Activated T-cell treated with anti-CD3 and anti-CD28 coated beads for 4 hours (primary cell): ENCODE measurements at places on chromosomes 4 and X.
A peak's percentile ranks its signal among the peaks of the same experiment; 100 is the strongest.

DNA sequence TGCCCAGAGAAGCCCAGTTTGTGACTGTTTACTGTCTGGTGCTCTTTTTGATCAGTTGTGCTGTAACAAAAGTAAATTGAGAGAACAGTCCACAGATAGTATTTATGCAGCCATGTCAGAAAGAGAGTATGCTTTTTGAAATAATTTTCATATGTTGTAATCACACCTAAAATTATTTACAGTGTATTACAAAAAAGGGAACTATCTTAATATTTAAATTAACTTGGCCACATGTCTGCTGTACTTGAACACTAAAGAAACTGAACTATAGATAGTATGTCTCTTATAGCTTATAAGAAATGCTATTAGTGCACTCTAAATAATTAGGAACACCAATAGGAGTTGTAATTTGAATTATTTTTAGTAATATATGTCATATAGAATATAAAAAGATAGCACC is 30.2 kb downstream of the KIAA0232 start:
- DNase-seq = no peak

GRCh38 chr4:173168396-173169177 is at the start of gene GALNT7:
Gene GALNT7, plus strand, starts transcription at chr4:173168811. Its CDS starts 25 bp downstream, at chr4:173168836.
- peak; percentile 50 for DNase-seq

- DNase-seq = no peak
Observed at GRCh38 chrX:19613645-19614323, 98.5 kb upstream of the MAP3K15 start.

DNA sequence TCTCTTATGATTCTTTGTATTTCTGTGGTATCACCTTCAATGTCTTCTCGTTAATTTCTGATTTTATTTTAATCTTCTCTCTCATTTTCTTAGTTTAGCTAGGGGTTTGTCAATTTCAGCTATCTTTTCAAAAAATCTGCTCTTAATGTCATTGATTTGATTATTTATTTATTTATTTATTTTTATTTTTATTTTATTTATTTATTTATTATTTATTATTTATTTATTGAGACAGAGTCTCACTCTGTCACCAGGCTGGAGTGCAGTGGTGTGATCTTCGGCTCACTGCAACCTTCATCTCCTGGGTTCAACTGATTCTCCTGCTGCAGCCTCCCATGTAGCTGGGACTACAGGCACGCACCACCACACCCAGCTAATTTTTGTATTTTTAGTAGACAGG is 194.1 kb downstream of the SCFD2 start:
- no peak for DNase-seq

GRCh38 chrX:85288992-85289723 is 45.4 kb downstream of the ZNF711 start:
- DNase-seq = no peak

GRCh38 chrX:10750581-10750980 is 130.2 kb upstream of the MID1 start:
- no peak for DNase-seq

DNA sequence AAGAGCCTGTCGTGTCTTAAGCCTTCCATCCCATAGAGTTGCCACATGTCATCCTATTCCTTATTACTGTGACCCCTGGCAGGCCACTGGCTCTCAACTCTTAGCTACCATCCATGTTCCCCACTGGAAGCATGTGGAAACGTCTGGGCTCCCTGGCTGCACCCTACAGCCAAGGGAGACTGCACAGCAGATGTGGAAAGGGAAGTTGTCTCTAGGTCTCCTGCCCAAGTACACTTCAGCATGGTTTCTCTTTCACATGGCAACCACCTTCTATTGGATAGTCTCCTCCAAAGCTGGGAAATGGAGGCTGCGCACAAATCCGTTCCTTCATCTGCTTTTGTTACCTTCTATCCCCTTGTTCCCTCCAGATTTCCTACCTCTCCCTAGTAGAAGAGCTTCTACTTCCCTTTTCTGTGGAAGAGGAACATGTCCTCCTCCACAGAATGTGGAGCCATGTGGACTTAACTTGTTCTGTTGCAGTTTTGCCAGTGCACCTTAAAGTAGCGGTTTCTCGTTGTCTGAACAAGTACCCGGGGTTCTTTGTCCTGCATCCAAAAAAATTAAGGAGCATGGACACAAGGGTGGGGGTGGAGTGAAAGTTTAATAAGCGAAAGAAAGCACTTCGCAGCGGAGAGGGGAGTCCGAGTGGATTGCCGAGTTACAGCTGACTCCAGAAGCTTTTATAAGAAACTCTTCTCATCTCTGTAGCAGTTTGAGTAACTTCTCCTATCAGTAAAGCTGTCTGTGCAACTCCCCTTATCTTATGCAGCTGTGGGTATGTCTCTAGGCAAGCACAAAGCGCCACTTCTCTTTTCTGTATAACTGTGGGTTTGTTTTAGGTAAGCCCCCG is 52.5 kb downstream of the HMGB2 start:
- DNase-seq = no peak

GRCh38 chr4:102169345-102169744 is 175.9 kb downstream of the SLC39A8 start:
- DNase-seq = no peak

DNA sequence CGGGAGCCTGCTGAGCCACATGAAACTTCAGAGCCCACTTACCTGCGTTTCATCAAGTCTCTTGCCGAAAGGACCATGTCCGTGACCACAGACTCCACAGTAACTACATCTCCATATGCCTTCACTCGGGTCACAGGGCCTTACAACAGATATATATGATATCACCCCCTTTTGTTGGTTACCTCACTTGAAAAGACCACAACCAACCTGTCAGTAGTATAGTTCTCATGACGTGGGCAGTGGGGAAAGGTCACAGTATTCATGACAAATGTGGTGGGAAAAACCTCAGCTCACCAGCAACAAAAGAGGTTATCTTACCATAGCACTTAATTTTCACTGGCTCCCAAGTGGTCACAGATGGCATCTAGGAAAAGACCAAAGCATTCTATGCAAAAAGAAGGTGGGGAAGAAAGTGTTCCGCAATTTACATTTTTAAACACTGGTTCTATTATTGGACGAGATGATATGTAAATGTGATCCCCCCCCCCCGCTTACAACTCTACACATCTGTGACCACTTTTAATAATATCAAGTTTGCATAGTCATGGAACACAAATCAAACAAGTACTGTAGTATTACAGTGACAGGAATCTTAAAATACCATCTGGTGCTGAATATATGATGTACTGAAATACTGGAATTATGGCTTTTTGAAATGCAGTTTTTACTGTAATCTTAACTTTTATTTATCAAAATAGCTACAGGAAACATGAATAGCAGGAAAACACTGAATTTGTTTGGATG is 129.9 kb downstream of the TET2 start:
- no peak for DNase-seq

DNA sequence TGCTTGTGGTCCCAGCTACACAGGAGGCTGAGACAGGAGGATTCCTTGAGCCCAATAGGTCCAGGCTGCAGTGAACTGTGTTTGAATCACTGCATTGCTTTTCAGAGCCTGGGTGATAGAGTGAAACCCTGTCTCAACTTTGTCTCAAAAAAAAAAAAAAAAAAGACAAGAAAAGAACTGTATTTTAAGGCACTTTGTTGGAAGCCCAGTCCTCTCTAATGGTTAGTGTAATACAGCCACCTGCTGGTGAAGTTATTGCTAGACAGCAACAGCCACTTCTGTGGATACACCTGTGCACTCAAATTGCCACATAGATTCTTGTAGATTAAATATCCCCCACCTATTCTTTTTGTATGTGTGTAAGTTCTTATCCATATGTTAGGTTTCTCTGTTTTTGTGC is 10.1 kb upstream of the FGG start:
- DNase-seq = no peak

DNA sequence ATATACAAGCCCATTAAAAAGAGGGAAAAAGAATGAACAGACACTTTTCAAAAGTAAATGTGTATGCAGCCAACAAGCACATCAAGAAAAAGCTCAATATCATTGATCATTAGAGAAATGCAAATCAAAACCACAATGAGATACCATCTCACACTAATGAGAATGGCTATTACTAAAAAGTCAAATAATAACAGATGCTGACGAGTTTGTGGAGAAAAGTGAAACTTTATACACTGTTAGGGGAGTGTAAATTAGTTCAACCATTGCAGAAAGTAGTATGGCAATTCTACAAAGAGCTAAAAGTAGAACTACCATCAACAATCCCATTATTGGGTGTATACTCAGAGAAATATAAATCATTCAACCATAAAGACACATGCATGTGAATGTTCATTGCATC is 203.0 kb downstream of the ARAP2 start:
- DNase-seq = no peak

DNA sequence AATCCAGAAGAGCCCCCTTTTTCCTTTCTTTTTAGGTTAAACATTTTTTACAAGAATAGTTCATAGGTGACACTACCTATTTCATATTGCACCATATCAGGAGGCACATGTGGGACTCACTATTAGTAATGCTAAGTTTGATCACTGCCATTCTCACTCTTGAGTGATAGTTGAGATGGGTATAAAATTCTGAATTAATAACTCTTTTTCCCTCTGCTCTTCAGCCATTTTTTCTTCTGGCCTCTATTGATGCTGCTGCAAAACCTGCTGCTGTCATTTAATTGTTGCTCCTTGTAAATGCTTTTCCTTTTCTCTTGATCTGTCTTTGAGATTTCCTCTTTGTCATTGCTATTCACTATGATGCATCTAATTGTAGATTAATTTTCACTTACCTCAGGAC is 482.0 kb downstream of the MID1IP1 start:
- no peak for DNase-seq

DNA sequence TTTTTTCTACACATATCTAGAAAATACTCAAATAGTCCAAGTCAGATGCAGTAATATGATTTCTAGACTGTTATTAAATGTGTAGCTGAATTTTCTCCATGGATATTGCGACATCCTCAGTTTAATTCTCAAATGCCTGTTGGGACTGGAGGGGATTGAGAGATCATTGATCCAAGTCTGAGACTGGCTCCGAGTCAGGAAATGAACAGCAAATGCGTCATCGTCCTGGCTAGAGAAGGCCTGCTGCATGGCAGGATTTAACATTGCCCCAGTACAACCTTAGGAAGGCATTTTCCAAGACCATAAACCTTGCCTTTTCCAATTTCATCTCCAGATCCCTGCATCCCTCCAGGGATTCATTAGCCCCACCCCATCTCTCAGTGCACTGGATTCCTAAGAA is 56.6 kb upstream of the SLC6A14 start:
- no peak for DNase-seq

DNA sequence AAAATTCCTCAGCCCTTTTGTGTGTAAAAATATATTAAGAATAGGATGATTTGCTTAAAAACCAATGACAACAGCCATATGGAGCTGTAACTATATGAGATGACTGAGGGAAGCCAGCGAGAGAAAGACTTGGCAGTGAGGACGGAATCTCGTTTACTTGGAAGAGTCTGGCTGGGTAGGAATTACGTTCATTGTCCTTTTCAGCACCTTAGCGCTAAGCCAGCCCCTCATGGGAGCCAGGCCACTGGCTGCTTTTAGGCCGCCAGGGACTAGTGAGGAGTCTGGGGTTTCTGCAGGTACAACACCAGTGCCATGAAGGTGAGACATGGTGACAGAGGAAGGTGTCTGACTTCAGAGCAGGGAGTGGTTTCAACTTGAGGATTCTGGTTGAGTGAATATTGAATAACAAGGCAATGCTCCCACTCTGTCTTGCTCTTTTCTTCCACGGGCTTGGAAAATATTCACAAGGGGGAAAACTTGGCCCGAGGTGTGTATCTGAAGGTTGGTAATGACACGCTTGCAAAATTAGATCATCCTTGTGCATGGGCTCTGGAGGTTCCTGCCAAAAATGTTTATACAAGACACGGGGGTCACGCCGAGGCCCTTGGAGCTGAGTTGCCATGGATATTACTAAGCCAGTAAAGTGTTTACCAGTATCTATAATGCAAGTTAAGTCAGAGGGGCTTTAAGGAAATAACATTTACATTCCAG is 17.4 kb downstream of the KLF3 start:
- no peak for DNase-seq

DNA sequence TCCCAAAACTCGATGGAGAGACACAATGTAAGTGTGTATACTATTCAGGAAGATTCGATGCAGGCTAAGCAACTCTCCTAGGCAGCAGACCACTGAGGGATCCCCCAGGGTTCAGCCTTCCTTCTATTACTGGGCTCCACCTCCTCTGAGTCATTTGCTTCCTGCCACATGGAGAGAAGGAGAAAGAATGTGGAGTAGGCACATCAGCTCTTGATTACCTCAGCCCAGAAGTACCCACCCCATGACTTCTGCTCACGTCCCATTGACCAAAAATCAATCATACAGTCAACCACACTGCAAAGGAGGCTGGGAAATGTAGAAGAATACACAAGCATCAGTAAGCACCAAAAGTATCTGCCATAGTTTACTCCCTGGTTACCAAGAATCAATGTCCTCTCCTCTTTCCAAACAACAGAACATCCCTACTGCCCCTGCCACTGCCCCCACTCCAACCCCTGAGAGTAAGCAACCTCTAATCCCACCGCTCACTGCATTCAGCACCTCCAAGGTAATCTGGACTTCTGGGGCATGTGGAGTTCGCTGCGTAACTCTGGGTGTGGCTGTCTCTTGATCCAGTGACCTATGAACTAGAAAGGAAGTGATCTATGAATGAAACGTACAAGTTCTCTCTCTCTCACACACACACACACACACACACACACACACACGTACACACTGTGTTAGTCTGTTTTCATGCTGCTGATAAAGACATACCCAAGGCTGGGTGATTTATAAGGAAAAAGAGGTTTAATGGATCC is 91.2 kb upstream of the C1QTNF7 start:
- DNase-seq = no peak

DNA sequence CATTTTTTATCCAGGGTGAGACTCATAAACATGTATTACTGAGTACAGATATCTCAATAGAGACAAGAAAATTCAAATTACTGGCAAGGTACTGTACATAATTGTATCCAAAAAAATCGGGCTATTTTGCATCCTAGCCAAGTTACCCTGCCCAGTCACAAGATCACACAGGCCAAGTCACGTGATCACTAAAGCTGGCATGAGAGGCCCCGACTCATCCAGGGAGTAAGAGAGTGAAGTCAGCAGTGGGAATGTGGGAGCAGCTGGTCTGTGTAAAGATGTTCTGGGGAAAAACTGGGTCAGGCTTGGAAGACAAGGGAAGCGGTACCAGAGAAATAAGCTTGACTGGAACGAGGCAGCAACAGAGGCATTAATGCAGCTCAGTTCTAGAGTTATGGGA is 119.3 kb upstream of the STS start:
- no peak for DNase-seq

DNA sequence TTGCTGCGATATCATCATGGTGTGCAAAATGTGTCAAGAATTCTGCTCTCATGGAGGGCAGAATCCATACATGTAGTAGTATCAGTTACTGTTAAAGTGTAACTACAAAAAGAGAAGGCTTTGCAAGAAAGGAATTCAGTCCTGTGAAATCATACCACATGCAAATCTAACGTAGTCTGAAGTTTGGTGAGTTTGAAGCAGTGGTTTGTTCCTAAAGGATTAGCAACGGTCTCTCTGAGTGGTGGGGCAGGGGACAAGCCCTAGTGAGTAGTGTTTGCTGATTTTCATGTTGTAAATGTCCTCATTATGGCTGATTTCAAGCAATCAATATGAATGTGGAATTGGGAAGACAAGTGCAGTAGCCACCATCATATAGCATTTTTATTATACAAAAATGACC is 47.1 kb upstream of the CLNK start:
- no peak for DNase-seq
